ENCODE measurements at places on chromosomes 11 and 22.

DNA sequence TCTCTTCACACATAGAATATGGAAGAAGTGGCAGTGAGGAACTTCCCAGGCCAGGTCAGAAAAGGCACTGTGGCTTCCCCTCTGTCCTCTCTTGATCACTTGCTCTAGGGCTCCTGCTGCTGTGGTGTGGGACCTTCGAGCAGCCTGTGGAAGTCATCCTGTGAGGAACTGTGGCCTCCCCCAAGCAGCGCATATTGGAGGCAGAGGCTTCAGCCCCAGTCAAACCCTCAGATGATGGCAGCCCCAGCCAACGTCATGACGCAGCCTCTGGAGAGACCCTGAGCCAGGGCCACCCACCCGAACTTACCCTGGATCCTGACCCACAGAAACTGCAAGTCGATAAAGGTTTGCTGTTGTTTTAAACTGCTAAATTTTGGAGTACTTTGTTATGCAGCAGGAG is 444.9 kb downstream of the TBC1D22A start:
- DNase-seq = no peak

DNA sequence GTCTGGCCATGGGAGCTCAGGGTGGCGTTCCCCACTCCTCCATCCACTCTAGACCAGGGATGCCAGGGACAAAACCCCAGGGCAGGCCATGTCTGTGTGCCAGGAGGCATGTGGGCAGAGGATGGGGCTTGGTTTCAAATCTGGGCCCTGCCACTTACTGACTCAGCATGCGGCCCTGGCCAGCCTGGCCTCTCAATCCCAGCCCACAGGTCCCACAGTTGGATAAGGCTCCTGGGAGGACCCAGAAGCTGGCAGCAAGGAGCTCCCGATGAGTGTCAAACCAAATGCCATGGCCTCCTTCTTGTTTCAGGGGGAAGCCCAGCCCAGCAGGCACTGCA is 1290.4 kb downstream of the BRD1 start:
- no peak for DNase-seq

DNA sequence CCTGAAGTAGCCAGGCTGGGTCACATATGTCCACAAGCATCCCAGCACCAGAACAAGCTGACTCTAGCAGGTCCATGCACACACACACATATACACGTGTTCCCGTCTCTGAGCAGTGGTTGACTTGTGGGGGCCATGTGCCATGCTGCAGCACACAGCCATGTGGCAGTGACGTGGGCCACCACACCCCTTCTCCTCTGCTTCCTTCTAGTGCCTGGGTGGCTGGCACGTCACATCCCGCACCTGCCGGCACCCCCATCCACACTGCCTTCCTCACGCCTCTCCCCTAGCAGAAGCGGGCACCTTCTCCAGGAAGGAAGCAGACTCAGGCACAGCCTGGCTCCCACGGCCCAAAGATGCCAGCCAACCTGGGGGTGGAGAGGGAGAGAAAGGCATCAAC is 9.5 kb downstream of the SYT7 start:
- DNase-seq = no peak

DNA sequence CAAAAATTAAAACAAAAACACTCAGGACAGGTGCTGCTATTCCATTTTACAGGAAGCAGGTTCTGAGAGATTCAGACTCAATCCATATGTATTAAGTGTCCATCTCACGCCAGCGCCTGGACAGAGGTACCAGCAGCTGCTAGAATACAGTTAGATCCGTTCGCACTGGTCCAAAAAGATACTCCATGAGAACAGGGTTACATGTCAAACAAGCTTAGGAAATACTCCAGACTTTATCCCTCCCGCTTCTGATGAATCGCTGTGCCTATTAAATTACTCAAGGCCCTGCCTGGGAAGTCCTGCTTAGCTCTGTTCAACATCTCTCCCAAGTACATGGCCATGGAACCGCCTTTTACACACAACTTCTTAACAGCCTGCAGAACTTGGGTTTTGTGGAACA is 50.2 kb upstream of the SLC35C1 start:
- no peak for DNase-seq

GRCh38 chr11:38687008-38687407 is 2089.0 kb upstream of the RAG2 start:
- DNase-seq = no peak

DNA sequence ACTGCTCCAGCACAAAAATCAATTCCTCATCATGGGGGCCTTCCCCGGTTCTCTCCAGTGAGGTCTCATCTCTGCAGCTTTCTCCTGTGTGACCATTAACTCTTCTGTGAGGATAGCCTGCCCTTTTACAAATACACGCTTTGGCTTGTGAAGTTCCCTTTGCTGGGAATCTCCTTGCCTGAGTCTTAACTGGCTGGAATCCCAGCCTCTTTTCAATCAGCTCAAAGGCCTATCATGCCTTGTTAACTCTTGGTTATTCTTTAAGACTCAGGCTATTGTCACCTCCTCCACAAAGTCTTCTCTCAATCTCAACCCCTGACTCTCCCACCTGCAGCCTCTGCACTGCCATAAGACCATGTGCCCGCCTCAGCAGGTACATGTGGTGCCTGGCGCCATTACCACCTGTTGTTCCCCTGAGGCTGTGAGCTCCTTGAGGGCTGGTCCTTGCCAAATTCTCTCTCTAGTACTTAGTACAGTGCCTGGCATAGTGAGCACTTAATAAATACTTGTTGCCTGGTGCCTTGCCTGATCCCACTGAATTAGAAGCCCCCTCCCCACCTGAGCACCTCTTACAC is 128.2 kb downstream of the ST3GAL4 start:
- DNase-seq = no peak

DNA sequence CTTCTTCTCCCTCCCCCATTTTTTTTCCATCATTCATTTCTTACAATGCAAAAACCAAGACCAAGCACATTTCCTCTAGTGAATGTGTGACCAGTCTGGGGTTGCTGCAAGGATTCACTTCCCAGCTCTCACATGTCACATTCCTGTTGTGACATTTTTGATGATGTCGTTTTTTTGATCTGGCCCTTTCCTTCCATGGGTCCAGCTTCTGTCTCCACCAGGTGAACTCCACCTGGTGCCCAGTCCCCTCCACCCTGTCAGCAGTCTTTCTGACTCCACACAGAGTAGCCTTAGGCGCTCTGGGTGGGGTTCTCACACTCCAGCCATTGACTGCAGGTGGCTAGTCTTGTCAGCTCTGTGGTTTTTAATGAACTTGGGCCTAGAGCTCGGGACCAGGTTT is 15.6 kb downstream of the PANX1 start:
- DNase-seq = no peak

DNA sequence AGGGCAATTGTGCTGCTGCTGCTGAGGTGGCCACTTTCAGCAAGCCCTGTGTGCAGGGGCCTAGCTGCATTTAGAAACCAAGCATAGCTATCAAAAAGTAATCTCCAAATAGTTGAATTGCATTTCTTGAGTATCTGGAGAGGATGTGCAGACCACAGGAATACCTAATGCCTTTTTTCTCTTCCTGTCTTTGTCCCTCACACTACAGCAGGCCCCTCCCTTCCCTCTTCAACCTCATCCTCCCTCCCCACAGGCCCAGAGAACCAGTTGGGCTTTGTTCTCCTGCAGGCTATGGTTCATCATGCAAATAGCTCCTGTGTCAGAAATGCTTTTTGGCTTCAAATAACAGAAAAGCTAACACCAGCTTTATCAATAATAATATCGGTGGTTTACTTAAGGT is 47.7 kb downstream of the DKK3 start:
- no peak for DNase-seq

GRCh38 chr22:45212306-45212709 is 28.4 kb downstream of the KIAA0930 start:
- peak; percentile 80 for DNase-seq

GRCh38 chr11:44310463-44311272 is 729 bp upstream of the ALX4 start:
- DNase-seq = no peak

DNA sequence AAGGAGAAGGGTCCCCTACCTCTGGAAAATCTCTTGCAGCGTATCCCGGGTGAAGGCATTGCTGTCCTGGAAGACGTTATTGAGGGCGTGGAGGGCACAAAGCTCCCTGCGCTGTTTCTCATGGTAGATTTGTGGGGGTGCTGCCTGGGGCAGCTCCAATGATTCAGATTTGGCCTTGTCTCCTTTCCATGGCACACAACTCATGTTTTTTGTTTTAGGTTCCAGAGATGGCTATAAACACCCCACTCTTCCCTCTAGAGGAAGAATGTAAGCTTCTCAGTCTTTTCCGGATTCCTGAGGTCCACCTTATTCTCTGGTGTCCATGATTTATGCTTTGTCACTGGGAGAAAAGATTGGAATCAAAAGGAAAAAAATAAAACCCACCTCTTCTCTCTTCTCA is 959 bp downstream of the JOSD1 start:
- DNase-seq = peak; percentile 53

- no peak for DNase-seq
These were observed 8.4 kb upstream of the FLI1 start for GRCh38 chr11:128685402-128686020.

DNA sequence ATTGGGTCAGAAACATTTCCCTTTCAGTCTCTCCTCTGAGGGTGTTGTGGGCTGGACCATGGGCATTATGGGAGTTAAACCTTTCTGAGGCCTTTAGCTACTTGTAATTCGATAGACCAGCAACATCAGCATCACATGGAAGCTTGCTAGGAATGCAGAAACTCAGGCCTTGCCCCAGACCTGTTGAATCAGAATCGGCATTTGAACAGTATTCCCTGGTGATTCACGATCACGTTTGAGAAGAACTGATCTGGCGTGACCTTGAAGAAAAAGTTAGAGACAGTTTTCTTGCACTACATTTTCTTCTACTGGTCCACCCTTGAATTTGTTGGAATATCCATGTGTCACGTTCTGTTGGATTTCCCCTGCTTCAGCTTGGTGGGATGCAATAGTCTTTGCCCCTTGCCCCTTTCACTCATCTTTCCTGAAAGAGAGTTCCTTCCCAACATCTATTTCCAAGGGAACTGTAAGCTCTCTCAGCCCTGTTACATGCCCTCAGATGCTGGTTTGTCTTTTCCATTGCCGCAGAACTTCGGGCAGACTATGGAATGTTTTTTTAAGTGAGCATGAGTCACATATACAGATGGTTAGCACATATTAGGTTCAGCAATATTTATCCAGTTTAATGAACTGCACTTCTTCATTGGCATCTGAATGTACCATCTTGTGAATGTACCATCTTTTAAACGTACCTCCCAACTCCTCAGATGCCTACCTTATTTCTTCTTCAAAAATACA is 23.9 kb downstream of the EHF start:
- peak; percentile 90 for DNase-seq

DNA sequence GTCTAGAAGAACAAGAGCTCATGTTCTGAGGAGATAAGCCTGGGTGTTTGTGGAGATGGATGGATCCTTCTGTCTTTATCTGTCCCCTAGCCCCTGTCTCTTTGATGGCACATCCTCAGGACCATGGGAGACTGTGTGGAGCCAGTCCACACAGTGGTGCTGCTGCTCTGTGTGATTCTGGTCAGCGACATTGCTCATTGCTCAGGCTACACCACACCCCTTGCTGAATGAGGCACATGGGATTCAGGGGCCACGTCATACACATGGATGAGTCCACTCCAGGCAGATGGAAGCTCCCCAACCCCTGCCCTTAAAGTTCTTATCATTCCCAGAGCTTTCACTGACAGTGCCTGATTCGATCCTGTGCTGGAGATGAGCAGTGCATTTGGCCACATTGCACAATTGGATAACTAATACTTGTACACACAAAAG is 222.2 kb downstream of the NAV2 start:
- DNase-seq = peak; percentile 88

GRCh38 chr11:64971421-64972233 is at the start of gene MAJIN:
Gene MAJIN (minus strand): TSS chr11:64972108. CDS start chr11:64959405, 12,703 bp downstream.
- no peak for DNase-seq

GRCh38 chr22:44311855-44312170 is 938 bp downstream of the SHISAL1 start:
- DNase-seq = peak; percentile 30

GRCh38 chr11:87545858-87546257 is 508.1 kb downstream of the TMEM135 start:
- DNase-seq = no peak

DNA sequence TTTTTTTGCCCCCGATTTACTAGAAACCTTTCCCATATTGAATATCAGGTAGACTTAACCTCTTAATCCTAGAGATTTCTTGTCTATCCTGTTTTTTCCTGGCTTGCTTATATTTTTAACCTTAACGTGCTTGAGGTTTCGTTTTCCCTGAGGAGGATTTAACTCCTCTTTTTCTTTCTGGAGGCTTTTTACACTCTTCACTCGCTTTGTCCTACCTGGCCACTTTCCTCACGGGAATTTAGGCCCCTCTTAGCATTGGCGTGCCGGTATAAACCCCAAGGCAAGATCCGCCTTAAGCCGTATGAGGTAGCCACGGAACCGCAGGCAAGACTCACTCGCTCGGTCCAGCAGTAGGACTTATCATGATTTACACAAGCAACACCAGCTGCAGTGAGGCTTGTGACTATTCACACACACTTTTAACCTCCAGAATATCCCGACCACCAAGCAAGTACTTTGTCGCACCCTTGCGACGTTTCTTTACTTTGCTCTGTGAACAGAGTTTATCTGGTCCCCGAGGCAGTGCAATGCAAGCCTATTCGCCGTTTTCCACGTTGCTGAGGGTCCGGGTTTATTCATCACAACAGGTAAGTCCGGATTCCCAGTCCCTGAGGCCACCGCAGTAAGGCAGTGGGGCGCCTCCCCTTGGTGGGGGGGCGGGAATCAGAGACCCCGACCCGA is 20.6 kb upstream of the ALDH3B2 start:
- DNase-seq = no peak

GRCh38 chr11:130578738-130579368 is 130.4 kb downstream of the ADAMTS15 start:
- no peak for DNase-seq

GRCh38 chr22:20389288-20389687 is 4.7 kb upstream of the ZNF74 start:
- no peak for DNase-seq

- DNase-seq = no peak
These were observed 1022.5 kb downstream of the TBC1D22A start for GRCh38 chr22:47784991-47785390.

GRCh38 chr11:74755395-74755995 is 6.8 kb downstream of the RNF169 start:
- peak; percentile 13 for DNase-seq

DNA sequence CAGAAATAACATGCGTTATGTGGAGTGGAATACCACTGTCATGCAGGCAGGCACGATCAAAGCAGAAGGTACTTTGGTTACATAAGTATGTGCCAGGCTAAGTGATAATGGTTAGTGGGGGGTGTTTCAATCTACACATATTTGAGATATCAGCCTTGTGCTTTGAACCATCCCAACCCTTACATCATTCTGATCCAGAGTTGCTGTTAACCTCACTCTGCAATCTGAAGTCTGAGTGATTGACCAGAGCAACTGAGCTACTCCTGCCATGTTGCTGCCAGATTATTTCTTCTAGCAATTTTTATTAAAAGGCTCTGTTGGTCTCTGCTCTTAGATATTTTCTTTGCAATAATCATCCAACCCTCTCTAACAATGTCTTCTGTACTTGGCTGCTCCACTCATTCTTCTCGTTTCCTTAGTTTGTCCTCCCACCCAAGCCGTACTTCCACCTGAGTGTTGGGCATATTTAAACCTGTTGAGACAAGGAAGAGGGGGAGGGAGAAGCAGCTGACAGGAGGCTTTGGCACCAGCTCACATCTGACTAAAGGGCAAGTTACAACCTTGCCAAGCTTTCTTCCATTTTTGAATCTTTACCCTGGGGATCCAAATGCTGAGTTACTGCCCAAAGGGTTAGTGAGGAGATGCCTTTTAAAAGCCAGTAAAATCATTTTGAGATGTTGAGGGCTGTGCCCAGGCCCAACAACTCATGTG is 114.1 kb upstream of the SESN3 start:
- DNase-seq = no peak

Measured in HCEC 1CT (cell line).